ENCODE measurements at places on chromosomes 1 and 21.
A peak's percentile ranks its signal among the peaks of the same experiment; 100 is the strongest.

DNA sequence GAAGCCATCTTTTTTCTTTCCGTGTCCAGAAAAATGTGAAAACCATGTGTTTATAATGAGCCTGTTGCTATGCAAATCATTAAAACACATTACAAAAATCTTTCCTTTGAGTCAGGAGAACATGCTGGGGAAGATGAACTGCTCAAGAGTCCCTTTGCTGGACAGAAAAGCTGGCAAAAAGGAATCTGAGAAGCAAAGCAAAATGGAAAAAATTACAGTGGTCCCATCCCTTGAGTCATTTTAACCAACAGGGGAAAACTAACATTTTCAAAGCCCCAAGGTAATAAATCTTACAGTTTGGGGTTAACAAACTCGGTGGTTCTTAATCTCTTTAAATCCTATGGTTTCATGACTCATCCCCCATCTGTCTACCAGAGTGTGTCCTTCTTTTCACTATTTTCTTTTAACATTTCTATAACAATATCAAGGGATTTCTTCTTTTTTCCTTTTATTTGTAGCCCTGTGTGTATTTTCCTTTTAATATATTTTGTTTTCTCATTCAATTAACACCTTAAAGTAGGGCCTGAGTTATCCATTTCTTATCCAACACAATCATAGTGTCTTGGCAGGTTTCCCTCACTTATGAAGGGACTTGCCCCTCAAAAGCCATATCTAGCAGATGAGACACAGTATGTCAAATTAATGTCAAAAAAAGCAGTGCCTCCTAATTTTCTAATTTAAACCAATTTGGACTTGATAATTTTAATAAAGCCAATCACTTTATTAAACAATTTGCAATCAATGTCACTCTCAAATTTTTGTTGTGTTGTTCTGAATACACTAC lies 105.4 kb downstream of the PTPN14 start:
- DNase-seq, result no peak

- DNase-seq, result no peak
These were observed 56.1 kb downstream of the HSF2BP start for GRCh38 chr21:43603233-43603626.

- no peak for DNase-seq
These were observed 34.9 kb downstream of the VANGL1 start for GRCh38 chr1:115676498-115677181.

GRCh38 chr1:160085686-160086455 lies 4.5 kb downstream of the KCNJ9 start:
- DNase-seq, result peak; percentile 88

DNA sequence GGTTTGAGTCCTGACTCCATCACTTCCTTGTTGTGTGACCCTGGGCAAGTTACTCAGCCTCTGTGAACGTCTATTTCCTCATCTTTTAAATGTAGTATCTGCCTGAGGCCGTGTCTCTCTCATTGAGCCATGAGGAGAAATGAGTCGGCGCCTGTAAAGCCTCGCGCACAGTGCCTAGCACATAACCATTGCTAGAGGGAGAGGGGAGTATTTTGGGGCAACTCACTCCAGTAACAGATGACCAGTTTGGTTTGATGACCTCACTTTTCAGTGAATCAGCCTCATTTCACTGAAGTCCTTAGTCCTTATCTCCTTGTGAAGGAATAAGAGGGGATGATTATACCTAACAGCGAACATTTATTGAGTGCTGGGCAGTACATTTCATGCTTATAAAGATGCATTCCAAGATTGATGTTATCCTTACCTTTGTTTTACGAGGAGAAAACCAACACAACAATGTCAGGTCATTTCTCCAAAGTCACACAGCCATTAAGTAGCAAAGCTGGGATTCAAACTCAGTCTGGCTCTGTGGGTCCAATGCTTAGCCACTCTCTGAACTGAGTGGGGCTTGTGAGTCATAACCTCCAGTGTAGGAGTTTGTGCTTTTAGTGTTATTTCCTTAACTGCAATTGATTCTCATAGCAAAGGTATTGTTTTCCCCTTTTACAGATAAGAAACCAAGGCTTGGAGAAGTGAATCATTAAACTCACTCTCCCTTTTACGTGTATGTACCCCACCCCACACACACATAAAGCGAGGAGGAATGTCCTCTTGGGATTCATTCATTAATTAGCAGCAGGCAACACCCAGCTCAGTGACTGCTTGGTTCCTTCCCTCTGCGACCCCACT lies 25.9 kb downstream of the KCNC4 start:
- no peak for DNase-seq

- no peak for DNase-seq
These were observed 5.1 kb downstream of the LAMB3 start for GRCh38 chr1:209647156-209647555.

DNA sequence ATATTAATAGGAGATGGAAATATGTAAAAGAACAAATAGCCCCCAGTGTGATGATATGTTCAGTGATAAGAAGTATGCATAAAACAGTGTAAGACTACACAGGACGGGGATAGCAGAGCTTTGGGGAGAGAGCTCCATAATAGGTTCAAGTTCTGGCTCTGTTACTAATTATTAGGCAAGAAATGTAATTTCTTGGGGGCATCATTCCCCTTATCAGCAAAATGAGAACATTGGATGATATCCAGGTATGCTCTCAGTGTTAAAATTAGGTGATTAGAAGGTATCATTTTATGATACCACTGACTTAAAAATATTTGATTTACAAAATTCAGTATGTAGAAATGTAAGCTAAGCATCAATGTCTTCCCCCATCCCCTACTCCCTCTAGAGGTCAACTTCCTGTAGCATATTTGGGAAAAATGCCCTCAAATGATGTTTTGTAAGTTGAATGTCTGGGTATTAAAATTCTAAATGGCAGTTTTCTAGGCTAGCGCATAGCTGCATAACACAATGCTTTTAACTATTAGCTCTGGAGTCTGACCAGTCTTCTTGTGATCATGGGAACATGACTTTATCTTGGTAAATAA lies 585.7 kb upstream of the CAMK1G start:
- no peak for DNase-seq

DNA sequence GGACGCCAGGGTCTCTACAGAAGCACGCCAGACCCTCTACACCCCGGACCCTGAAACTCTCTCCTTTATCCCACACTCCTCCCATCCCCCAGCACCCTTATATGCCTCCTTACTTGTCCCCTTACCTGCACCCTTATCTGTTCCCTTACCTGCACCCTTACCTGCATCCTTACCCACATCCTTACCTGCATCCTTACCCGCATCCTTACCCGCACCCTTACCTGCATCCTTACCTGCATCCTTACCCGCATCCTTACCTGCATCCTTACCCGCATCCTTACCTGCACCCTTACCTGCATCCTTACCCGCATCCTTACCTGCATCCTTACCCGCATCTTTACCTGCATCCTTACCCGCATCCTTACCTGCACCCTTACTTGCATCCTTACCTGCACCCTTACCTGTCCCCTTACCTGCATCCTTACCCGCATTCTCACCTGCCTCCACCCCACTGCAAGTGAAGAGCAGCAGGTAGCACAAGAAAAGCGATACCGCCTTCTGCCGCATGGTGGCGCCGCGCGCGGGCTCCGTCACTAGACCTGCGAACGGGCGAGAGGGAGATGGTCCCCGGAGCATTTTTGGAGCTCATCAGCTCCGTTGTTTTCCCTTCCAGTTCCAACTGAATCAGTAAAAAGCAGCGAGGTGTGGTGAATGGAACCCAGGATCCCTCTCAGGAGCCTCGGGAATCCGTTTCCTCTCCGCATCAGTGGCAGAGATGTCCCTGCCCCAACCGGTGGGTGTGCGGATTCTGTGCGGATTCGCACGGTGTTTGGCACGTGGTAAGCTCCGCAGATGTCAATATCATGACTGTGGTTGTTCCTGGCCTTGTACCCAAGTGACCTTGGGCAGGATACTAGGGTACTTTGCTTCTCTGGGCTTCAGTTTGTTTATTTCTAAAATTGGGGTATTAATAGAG lies 2.9 kb downstream of the IFI6 start:
- peak; percentile 78 for DNase-seq

DNA sequence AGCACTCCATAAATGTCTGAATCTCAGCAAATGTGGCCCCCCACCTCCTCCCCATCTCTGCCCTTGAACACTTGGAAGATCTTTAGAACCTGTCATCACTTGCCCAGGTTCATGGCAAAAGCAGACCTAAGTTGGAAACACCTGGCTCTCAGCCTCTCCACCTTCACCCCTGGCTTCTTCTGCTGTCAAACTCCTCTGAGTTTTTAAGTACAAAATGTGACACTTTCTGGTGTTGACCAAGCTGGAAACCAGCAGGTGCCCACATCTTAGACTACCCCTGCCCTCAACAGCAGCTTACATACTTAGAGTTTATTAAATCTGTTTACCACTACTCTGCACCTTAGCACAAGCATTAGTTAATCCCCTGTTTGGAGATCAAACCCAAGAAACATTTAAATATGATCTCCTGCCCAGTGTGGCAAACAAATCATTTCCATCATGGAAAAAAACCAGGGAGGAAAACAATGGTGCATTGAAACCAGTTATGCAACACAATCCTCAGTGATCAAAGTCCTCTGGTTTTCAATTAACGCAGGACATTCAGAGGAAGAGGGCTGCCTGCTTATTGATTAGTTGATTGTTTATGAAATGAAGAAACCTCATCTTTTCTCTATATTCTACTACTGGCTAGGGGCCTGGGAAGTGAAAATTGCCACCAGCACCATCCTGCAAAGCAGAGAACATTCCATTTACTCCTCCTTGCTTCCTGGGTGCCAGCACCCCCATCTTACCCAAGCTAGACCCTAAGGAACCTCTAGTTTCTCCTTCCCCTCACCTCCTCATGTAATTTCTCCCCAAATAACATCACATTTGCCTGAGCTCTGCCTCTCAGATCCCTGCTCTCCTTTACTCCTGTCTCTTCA lies 139.4 kb upstream of the RAB4A start:
- DNase-seq, result no peak

DNA sequence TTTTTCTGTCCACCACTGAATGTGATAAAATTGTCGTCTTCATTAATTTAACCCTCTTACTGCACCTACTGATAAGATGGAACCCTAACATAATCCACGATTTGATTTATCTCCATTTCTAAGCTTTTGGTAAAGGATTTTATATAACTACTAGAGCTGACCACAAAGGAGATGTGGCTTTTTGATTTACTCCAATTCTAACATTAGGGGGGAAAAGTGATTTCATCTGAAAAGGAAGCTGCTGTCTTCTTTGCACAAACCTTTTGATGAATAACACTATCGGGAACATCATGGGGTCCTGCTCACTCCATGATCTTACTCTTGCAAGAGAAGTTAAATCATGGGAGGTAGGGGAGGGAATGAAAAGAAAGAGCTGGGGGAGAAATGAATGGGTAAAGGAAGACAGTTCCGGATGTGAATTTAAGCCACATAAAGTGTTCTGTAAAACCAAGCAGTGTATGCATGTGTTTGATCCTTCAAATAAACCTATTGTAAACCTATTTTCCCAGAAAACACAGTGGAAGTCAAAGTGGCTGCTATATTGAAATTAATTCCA lies 161.8 kb downstream of the GABPA start:
- peak; percentile 91 for DNase-seq

DNA sequence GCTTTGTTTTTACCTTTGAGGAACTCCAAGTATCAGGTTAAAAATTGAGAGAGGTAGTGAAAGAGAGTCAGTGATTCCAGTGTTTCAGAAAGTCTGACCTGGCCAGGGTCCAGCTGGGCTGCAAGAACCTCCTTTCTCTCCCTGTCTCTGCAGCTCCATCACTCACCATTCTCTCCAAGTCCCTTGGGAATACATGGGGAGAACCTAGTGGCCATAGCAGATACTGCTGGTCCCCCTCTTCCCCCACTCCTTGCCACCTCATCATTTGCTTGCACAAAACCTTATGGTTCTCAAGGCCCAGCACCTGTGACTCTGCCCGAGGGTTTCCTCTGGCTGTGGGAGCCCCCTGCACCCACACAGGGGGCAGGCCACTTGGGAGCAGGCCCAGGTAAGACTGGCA lies 279.5 kb downstream of the KIF26B start:
- DNase-seq, result no peak

GRCh38 chr1:82762829-82763532 lies 962.2 kb downstream of the ADGRL2 start:
- DNase-seq, result no peak

Measured in brain (organoid and tissue), 16 donors.